ENCODE measurements at places on chromosomes 13 and 19.

DNA sequence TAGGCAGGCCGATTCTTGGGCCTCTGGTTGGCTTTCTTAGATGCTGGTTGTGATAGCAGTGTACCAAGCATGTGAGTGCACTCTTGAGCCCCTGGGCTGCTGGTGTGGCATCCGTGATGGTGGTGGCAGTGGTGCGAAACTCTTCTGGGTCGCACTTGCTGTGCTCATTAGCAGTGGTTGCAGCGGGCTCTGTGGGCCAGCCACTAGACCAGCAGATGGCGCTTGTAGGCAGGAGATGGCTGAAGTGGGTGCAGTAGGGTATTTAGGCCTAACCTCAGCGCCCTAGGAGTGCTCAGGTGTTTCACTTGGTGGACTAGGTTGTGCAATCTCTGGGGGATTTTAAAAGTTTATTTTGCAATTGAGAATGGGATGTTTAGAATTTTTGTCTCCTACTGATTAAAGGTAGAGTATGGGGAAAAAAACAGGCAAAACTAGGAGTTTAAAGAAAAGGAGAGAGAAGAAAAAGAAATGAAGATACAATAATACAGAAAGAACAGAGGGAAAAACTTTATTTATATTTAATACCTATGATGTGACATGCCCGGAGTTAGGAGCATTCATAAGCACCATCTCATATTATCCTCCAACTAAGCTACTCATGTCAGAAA, 4.3 kb upstream of the ZNF17 start:
- peak; percentile 32 for DNase-seq

DNA sequence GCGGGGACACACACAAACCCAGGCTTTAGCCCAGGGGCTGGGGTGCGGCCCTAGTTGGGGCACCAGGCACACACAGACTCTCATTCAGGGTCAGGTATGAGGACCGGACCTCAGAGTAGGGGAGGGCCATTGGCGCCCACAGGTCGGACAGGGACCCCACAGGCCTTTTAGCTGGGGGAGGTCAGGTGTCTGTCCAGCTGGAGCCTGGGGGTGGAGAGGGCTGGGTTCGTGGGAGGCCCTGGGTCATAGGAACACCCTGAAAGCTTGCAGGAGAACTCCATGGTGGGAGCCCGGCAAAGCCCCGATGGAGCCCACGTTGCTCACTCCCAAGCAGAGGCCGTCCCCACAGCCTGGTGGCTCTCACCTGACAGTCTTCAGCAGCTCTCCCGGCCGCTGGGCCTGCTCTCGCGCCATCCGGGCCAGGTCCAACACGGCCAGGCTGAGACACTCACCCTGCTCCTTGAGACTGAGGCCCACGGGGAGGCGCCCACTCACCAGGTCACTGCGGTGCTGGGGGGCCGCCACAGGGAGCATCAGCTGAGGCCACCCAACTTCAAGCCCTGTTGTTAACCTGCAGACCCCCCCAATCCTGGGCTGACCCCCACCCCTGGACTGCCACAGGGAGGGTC, 5.0 kb downstream of the JAK3 start:
- DNase-seq: no peak

- DNase-seq: no peak
Observed at GRCh38 chr19:7994114-7994513, 11.3 kb downstream of the ELAVL1 start.

GRCh38 chr19:14147797-14148605, 11.6 kb upstream of the ASF1B start:
- no peak for DNase-seq

DNA sequence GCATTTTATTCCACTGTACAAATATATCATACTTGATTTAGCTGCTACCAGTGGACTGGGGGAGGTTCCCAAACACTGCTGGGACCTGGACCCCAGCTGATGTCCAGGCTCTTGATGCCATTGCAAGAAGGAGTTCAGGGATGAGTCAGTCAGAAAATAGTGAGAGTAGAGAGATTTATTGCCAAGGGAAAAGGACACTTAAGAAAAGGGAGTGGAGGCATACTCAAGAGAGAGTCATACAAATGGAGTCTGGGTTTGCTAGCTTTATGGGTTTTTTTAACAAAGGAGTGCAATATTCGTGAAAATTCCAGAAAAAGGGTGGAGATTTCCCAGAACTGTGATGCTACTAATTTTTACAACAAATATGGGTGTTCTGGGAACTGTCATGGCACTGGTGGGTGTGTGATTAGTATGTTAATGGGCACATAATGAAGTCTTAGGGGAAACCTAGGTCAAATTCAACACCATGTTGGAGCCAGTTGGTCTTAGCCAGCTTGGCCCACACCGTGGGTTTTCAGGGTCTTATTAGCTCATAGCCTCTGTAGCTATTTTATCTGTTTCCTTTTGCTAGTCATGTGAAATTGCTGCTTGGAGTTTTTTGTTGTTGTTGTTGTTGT, 36.2 kb downstream of the GPC6 start:
- DNase-seq: no peak

GRCh38 chr19:47609906-47610894, 1.3 kb downstream of the BICRA start:
- no peak for DNase-seq

GRCh38 chr13:49596221-49596620, 10.9 kb upstream of the RCBTB1 start:
- DNase-seq: no peak

- no peak for DNase-seq
Observed at GRCh38 chr19:28169168-28169887, 1043.6 kb downstream of the UQCRFS1 start.

GRCh38 chr19:42140125-42140754, 8.0 kb upstream of the POU2F2 start:
- DNase-seq: peak; percentile 58

- no peak for DNase-seq
Observed at GRCh38 chr19:524062-524674, 7.4 kb upstream of the CDC34 start.

DNA sequence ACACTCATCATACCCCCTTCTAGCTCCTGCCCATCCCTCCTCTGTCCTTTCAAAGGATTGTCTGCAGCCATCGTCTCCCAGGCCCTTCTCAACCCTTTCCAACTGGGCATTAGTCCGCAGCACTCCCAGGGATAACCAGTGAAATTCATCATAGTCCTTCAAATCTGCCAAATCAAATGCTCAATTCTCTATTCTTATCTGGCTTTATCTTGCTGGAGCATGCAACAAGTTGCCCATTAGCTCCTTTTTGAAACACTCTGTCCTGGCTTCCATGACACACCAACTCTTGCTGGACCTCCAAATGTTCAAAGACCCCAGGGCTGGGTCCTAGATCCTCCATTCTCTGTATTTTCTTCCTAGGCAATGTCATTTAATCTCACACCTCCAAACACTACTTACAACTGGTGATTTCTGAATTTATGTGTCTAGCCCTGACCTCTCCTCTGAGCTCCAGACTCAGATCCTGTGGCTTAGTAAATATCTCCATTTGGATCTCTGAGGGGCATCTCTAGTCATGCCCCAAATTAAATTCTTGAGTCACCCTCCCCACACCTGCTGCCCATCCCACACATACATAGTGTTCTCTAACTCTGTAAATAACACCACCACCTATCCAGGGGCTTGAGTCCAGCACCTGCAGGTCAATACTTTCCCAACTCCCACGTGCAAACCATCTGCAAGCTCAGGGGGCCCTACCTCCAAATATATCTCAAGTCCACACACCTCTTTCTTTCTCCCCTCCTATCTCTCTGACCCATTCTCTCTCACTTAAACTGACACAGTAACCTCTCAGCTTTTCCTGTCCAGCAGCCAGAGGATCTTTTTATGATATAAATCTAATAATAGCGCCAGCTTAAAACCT, 9.1 kb upstream of the ANKRD10 start:
- no peak for DNase-seq

GRCh38 chr19:1907563-1908363, 2.6 kb downstream of the ADAT3 start:
- DNase-seq: no peak

- no peak for DNase-seq
Observed at GRCh38 chr13:94033098-94033497, 446.4 kb downstream of the DCT start.

DNA sequence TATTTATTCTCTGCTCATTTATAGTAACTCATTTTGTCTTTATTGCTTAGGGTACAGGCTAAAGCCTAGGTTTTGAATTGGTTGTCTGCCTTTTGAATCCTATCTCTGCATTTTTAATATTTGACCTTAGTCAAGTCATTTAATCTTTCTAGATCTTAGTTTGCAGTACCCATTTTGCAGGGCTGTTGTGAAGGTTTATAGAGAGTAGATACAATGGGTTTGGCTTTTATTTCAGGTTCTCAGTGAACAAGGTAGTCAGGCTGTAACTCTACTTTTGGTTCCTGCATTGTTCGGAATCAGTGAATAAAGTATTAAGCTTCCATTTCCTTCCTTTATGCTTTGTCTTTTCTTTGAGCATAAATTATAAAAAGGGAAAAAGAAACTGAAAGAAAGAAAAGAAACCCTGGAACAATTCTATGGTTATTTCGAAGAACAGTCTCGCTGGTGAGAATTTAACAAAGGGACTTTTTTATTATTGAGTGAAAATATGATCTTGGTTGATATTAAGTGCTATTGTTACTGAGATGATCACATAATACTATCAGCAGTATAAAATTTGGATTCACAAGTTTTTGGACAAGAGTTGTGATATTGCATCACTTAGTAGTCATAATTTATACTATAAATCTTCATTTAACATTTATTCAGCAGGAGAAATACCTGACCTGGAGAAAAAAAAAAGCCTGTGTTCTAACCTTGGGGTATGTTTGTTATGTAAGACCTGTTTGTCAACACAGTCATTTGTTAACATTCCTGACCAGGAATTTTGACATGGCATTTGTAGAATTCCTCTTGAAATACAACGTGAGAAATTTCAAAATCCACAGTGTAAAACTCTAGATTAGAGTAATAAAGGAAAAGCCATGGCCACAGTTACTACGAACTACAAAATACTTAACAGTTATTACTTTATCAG, 91.3 kb downstream of the ZMYM2 start:
- DNase-seq: no peak

DNA sequence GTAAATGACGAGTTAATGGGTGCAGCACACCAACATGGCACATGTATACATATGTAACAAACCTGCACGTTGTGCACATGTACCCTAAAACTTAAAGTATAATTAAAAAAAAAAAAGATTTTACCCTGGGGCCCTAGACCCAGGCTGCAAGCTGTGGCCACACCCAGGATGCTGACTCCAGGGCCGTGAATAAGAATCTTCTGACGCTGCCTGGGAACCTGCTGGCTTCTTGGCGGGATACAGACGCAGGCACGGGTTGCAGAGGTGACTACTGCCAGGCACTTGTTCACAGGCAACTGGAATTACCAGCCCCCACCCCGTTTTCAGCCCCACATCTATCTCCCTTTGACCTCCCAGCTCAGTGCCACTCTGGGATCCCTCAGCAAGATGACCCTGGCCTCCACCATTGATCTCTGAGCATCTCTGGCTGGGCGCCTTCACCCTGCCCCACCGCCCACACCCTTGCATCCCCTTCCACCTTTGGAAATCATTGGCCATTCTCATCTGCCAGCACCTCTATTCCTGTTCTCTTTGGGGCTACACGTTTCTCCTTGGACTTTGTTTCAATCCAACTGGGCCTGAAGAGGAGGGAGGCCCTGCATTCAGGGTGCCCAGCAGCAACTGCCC, 21.1 kb upstream of the CFAP97D2 start:
- no peak for DNase-seq

DNA sequence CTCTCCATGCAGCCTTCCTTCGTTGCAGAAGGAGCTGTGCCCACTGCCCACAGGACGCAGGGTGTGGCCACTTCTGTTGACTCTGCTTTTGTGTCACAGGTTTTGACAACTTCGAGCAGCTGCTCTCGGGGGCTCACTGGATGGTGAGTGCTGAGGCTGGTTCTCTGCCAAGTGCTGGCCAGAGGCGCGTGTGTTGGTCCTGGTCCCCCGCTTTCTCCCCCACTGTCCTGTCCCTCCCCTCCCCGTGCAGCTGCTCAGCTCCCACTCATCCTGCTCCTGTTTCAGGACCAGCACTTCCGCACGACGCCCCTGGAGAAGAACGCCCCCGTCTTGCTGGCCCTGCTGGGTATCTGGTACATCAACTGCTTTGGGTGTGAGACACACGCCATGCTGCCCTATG, 10.6 kb upstream of the PDCD2L start:
- no peak for DNase-seq

GRCh38 chr13:29564818-29565217, 30.7 kb downstream of the SLC7A1 start:
- no peak for DNase-seq

GRCh38 chr19:1276628-1277022, 1.3 kb downstream of the FAM174C start:
- DNase-seq: no peak

DNA sequence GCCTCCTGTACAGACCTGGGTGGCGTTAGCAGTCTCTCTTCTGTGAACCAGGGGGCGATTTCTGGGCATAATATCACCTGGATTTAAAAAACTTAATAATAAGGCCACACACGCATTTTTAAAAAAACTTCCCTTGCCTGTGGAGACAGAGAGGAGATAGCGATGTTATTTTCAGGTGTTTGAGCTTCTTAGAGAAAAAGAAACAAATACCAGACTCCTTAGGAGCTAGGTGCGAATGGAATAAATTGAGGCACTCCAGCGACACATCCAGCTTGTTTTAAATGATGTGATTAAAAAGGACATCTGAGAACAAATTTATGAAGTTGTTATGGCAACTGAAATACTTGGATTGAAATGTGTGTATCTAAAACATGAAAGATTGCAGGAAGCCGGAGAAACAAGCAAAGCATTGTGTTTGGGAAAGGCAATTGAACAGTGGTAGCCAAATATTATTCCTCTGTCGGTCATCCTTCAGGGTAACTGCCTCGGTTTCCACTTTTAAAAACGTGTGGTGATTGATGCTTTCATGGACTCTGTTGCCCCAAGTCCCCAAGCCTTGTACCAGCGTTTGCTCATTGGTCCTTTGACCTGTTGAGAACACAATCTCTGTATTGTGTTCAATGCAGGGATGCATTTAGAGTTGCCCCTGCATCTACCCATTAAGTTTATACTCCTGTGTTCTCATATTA, 158.7 kb downstream of the TM9SF2 start:
- DNase-seq: no peak

DNA sequence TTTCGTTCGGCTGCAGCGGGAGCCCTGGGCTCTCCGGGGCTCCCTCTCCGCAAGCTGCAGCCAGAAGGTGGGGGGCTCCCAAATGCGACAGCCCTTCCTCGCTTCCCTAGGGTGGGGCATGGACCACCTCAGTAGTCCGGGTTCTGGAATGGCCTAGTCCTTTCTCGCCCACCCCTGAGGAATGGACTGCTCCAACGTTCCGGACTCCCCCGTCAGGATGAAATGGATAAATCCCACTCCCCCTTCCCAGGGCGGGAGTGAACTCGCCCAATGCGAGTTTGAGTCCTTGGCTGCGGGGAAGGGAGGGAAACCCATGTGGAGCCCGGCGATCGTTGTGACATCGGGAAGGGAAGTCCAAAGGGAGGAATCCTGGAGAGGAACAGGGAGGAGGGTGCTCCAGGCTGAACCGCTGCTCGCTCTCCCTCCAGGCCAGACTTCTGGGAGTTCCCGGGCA, 5.5 kb downstream of the HRC start:
- no peak for DNase-seq

GRCh38 chr19:54209058-54209810, 8.6 kb downstream of the RPS9 start:
- DNase-seq: no peak
